ENCODE measurements at places on chromosomes 7 and 10.

DNA sequence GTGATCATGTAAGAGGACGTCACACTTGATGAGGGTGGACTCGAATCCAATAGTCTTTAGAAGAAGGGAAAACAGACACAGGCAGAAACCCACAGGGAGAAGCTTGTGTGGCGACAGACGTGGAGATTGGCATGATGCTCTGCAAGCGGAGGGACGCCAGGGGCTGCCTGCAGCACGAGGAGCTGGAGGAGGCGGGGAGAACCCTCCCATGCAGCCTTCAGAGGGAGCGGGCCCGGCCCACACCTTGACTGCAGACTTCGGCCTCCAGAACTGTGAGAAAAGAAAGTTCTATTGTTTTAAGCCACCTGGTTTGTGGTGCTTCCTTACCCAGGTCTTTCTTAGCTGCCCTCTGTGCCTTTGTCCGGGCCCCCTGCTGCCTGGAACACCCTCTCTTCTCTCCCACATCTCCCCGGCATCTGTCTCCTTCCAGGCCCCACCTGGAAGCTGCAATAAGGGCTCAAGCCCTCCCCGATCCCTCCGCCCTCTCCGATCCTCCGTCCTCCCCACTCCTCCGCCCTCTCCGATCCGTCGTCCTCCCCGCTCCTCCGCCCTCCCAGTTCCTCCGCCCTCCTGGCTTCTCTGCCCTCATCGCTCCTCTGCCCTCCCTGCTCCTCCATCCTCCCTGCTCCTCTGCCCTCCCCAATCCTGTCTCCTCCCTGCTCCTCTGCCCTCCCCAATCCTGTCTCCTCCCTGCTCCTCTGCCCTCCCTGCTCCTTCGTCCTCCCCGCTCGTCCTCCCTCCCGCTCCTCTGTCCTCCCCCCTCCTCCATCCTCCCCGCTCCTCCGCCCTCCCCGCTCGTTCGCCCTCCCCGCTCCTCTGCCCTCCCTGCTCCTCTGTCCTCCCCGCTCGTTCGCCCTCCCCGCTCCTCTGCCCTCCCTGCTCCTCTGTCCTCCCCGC, 17.4 kb upstream of the PRKAG2 start:
- DNase-seq = no peak

DNA sequence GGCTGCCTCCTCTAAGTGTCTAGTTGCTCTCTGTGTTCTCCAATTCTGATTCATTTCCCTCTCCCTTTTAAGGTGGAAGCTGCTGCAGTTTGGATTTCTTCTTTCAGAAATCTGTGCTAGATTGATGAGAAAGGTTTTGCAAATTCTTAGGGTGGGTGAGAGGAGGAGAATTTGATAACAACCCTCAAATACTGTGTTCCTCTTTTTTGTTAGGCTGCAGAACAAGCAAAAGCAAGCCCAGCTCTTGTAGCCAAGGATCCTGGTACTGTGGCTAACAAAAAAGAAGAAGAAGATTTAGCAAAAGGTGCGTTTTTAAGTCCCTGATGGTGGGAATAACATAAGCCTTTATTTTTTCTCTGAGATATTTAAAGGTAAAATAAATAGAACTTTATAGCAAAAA, 49.1 kb downstream of the STAM start:
- DNase-seq = peak; percentile 46

DNA sequence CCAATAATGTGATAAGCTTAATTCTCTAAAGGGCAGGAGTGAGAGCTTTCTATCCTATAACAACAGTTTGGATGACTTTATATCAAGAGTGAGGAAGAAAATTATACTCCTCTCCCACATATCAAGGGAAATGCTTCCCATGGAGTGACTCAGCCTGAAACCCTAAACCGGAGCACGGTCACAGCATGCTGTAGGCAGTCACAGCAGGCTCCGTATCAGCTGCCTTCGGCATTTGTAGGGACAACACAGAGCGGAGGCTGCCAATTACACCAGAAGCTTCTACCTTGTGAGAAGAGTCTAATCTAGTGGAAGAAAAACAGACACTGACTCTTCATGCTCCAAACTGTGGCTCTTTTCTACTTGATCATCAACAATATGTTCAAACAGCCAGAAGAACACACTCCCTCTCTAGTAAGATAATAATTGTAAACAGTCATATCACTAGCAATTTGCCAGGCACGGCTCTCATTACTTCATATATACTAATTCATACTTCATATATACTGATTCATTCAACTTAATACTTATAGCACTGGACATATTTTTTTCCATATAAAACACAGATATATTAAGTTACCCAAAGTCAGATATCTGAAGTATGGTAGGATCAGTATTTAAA, 65.9 kb downstream of the DGKB start:
- no peak for DNase-seq

DNA sequence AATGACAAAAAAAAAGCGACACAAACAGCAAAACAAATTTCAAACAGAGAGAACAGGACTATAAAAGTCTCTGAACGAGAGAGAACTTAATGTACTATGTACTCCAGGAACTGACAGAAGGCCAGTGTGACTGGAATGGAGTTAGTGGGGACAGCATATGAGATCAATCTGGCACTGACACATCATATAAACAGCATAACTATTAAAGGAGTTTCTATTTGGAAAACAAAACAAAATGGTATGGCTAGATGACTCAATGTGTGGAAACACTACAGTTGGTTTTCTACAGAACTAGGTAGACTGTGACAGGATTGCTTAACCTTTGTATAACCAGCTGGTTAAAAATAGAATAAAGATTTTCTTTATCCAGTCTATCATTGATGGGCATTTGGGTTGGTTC, 232.9 kb upstream of the KAT6B start:
- DNase-seq = no peak

- no peak for DNase-seq
Observed at GRCh38 chr10:58919927-58920654, 256.4 kb upstream of the PHYHIPL start.

DNA sequence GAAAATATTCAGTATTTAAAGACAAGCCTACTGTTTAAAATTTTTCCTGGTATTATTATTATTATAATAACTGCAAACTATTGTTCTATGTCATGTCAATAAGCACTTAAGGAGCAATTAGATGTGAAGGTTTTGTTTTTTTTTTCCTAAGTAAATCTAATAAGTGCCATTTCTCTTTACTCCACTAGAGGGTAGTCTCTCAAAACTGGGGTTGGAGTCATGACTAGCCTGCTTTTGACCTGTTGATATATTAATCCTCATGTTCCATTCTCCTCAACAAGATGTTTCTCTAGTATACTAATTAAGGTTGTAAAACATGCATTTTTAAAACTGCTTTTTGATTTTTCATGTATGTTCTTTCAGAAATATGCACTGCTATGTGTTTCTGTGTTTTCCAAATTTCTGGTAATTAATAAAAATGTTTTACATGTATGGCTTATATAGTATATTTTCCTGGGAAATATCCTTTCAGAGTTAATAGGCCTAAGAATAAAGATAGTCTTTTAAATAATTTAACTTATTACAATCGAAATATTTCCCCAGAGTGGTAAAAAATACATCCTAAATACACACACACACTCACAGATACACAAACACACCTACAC, 1.0 kb upstream of the LRRN3 start:
- DNase-seq = peak; percentile 72

- no peak for DNase-seq
Observed at GRCh38 chr10:75002967-75003594, 108.4 kb upstream of the SAMD8 start.

GRCh38 chr7:45089341-45089891, 647 bp upstream of the NACAD start:
- peak; percentile 24 for DNase-seq

DNA sequence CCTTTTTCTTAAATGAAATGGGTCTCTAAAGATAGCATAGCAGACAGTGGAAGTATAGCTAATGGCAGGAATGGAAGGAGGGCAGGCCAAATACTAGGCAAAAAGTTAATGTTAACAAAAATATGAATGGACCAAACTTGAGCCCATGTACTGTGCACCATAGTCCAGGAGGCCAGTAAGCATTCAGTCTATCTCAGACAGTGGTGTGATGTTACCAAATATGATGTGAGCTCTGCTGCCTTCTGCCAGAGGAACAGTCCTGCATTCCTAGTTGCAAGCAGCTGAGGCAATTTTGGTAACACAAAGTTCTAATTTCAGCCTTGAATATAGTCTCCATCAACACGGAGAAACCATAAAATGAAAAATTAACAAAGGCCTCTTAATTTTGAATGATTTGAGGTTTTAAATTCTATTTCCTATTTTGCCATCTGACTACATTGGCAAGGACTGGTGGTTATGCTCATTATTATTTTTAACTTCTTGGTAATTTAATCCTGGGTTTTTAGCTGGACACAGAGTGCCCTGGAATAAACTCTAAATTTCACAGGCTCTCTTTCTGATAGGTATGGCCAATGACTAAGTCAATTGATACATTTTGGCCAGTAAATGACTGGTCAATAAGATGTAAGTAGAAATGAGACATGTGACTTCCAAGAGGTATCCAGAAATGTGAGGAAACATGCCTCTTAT, 317.0 kb upstream of the MYO3A start:
- DNase-seq = no peak

- DNase-seq = no peak
Observed at GRCh38 chr10:128070161-128070560, 56.1 kb downstream of the MKI67 start.

GRCh38 chr7:28726555-28726954, 231.6 kb downstream of the TRIL start:
- no peak for DNase-seq

- no peak for DNase-seq
Observed at GRCh38 chr10:127925471-127926207, 18.7 kb downstream of the PTPRE start.

- DNase-seq = no peak
Observed at GRCh38 chr7:157903710-157904109, 566.9 kb downstream of the DNAJB6 start.

GRCh38 chr7:31061185-31061584, 9.1 kb downstream of the ADCYAP1R1 start:
- DNase-seq = no peak

DNA sequence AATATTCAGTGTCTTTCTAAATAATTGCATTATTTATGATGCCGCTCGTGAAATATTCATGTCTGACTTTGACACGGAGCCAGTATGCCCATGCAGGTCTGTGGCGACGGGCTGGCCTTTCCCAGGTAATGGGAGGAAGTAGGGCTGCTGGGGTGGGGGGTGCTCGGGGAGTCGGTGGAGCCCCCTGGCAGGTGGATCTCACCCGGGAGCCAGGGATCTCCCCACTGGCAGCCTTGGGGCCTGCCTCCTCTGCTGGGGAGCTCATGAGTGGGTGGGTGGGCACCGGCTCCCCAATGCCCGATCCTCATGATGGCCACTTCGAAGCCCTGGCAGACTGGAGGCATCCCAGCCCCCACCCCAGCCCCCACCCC, 52.8 kb downstream of the PWWP2B start:
- no peak for DNase-seq

DNA sequence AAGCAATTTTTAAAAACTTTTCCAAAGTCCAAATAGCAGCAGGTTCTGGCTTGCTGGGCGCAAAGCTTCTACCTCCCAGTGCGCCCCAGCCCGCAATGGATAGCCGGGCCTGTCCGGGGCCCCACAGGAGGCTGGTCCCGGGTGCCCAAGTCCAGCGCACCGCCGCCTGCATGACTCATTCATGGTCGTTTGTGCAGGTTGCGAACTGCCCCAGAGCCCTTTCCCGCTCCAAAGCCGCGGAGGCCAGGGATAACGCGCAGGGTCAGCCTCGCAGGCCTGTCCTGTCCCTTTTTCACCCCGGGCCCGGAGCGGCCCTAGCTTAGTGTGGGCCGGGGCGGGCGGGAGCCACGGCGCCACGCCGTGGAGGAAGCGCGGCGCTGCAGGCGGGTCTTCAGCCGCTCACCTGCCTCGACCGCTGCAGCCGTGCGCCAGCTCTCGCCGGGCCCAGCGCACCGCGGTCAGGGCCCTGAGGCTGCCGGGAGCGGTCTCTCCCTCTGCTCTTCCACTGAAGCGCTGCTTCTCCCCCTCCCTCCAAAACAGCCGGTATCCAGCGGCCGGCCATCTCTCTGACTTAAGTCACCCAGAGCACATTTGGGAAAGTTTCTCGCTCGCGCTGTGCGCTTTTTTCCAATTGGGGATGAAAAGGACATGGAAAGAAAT, 1.7 kb upstream of the EGR2 start:
- DNase-seq = peak; percentile 72
